ENCODE measurements at places on chromosomes 2 and 18. TPM values are rescaled to one million over a fixed set of nuclear protein-coding genes. Genes with fewer than 3 reads are reported as not detected.

Gene ALPI
- total RNA-seq, result not detected

Gene OXER1
- not detected for total RNA-seq

Gene REG3G
- not detected for total RNA-seq

Gene C2orf15
- total RNA-seq, result not detected

Gene SRD5A2
- not detected for total RNA-seq

Gene CYS1
- total RNA-seq, result 11.2 TPM

Data from G401 (cell line).